Activated T-cell treated with anti-CD3 and anti-CD28 coated beads for 4 hours (primary cell): ENCODE measurements at places on chromosomes 6 and 20.

GRCh38 chr6:13014504-13015378 lies 298.2 kb downstream of the PHACTR1 start:
- DNase-seq = no peak

DNA sequence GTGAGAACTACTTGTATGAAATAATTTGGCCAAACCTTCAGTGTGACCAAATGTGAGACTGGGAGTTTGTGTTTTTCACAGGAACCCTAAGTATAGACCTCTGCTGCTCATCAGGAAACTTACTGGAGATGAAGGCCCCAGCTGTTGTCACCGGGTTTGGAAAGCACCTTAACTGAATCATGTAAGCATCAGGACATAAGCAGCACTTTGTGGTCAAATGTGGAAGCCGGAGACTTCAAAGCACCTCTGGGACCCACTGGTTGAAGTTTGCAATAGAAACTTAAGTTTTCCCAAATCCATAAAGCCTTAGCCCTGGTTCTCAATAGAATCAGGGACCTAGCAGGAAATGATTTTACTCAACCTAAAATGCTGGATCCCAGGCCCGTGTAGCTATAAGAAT lies 14.3 kb downstream of the TTPAL start:
- DNase-seq = no peak

DNA sequence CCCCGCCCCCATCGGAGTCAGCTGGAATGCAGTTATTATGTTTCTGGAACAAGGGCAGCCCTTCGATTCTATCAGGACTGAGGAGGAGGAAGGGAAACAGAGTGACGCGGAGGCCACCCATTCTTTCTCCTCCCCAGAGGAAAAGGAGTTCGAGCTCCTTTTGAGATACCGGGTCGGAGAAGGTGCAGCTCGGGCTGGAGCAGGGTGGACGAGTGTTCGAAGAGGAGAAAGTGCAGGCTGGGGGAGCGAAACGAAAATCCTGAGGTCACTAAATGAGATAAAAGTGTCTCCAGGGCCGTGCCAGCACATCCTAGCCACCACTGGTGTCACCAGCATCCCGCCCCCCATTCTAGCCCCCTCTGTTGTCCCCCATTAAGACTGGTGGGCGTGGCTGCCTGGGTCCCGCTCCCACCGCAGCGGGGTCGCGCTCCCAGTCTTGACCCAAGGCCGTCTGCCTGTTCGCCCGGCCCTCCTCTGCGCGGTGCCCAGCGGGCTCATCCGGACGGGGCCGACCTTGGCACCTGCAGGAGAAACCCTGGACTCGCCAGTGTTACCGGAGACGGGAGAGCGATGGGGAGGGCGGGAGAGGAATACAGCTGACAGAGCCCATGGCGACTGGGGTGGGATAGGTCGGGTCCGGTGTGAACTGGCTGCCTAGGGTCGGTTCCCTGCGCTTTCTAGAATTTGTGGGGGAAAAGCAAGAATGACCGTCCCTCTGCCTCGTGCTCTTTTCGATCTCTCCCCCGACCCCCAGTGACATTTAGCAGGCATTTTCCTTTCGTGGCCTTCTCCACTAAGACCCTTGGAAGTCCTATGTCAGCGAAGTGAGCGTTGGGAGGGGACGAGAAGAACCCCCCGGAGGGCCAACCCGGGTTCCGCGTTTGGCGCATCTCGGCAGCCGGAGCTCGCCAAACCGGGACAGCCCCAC lies 16.2 kb downstream of the FOXA2 start:
- no peak for DNase-seq

DNA sequence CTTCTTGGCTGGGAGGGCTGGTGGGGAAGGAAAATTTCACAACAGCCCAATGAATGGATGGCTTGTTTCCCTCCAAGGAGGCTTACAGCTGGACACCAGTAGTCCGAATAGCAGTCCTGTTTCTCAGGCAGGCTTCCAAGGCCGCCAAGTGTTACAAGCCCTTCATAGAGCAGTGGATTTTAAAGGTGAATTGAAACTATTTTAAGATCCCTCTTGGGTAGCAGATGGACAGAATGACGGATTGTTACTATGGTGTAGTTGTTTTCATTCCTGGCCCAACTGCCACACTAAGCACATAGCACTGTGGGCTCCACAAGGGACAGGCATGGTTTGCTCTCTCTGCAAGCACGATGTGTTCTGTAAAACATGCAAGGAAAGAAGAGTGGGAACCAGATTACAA lies 203.3 kb upstream of the TAB2 start:
- no peak for DNase-seq

DNA sequence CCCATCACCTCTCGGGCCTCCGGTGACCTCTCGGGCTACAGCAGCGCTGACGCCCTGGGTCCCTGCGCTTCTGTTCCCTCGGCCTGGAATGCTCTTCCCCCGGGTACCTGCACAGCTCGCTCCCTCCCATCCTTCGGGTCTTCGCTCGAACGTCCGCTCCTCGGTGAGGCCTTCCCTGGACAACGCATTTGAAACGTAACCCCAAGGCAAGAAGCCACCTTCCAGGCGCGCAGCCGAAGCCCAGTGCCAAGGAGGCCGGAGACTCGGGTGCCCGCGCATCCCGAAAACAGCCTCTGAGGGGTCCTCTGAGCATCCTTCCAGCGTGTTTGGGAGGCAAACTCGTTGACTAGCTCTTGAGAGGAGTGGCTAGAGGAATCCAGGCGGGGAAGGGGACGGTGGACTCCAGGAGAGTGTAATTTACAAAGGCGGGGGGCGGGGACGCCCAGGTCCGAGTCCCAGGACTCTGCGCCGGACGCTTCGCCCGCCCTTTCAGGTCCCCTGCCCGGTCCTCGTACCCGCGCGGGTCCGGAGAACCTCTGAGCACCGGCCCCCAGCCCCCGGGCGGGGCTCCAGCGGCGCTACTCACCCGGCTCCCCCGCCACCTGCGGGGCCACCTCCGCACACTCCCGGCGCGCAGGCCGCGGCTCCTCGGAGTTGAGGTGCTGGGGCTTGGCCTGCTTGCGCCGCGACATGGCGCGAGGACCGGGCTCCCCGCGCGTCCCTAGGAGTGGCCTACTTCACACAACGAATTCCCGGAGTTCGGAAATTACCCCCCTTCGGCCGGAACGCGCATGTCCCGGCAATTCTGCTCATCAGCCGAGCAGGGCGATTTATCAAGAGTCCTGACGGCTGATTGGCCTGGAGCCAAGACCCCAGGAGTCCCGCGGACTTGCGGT lies 86.8 kb downstream of the ZFP64 start:
- DNase-seq = no peak

GRCh38 chr20:20084296-20084752 lies 32.0 kb downstream of the CFAP61 start:
- DNase-seq = no peak

GRCh38 chr6:90386399-90387382 lies 90.0 kb upstream of the BACH2 start:
- DNase-seq = no peak

GRCh38 chr6:110626442-110626841 lies 150.0 kb upstream of the SLC22A16 start:
- DNase-seq = no peak

- no peak for DNase-seq
Measured at GRCh38 chr20:33846291-33846935, 35.3 kb downstream of the CHMP4B start.

- no peak for DNase-seq
Measured at GRCh38 chr6:47446669-47447330, 30.8 kb upstream of the CD2AP start.

DNA sequence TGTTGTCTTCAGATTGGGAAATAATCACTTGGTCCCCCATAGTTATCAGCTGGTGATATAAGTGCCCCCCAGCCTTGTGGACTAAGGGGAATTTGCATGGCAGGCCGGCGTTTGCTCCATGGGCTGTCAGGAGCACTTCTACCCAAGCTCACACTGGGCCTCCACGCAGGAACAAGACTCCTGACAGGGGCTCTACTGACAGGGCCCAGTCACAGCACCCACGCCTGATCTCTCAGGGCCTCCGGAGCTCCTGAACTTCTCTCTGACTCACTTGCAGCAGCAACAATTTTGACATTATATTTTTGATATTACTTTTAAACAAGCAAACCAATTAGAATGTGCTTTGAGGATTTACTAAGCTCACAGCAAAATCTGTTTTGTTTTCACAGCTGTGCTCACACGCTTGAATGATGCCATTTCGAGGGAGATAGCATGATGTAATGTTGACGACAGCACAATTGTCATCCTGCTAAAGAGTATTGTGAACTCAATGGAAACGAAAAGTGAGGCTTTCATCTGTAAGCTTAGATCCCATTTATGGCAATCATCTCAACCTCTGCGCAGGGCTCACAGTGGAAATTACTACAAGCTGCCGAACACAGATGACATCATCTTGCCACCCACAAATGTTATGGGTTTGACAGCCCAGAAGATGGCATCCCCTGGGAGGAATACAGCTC lies 28.7 kb upstream of the TXNDC5 start:
- no peak for DNase-seq
